ENCODE measurements at places on chromosomes 7 and 10.

GRCh38 chr7:875476-876076, 778 bp upstream of the GET4 start:
- no peak for DNase-seq

GRCh38 chr10:123379156-123379555, 225.0 kb downstream of the BUB3 start:
- no peak for DNase-seq

GRCh38 chr7:68173513-68173912, 1176.9 kb downstream of the TYW1 start:
- no peak for DNase-seq

GRCh38 chr10:71087622-71088021, 124.7 kb upstream of the UNC5B start:
- no peak for DNase-seq

DNA sequence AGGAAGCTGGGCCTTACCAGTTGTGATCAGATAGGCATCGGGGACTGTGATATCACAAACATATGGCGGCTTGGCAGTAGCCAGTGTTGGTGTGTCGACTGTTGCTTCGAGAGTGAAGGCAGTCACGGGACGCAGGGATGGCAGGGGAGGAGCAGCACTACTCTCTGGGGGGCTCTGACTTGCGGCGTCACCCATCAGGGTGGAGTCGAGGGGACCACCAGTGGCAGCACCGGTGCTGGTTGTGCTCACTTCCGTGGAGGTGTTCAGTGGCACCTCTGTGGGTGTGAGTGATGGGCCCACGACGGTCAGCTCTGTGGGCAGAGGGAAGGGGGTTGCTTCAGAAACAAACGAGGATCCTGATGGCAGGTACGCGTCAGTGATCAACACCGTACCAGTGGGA, 64.5 kb downstream of the KIAA1549 start:
- DNase-seq, result no peak

DNA sequence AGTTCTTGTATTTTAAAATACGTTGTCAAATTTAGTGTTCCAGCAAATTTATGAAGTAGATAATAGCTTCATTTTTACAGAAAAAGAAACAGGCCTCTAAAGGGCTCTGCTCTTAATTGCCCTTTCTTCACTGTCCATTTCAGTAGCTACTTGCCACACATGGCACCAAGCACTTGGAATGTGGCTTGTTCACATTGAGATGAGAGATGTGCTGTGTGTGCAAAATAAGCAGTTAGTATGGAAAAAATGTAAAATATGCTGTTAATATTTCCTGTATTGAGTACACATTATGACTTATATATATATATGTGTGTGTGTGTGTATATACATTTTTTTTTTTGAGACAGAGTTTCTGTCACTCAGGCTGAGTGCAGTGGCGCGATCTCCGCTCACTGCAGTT, 19.5 kb downstream of the RBM33 start:
- no peak for DNase-seq

DNA sequence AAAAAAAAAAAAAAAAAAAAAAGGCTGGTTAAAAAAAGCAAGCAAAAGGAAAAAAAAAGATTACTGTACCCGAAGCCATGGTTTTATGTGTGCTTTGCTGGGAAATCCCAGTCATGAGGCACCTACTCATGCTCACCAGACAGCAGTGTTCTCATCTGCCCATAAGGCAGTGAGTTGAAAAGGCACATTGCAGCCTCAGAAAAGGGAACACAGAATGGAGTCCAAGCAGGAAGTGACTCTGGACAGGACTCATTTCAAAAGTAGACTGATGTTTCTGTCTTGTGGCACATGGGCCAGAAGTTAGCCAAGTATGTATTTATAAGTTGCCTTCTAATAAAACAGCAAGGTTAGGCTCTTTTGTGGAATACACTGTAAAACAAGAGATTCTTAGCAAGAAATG, 40.2 kb downstream of the PDSS1 start:
- no peak for DNase-seq

GRCh38 chr10:22629852-22630233, 84.5 kb downstream of the PIP4K2A start:
- no peak for DNase-seq

DNA sequence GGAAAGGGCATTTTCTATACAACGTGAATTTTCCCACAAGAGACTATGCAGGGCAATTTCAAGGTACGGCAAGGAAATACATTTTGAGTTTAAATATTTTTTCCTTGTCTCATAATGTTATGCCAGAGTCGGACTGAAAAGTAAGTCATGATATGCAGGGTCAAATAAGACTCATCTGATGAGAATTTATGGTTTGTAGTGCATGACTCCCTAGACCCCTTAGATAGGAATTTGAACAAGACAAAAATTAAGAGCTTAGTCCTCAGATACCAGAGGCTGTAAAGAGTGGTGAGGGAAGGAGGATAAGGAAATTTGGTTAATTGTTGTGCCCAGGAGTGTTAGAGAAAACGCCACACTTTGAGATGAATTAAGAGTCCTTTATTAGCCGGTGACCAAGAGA, 616.6 kb downstream of the XPNPEP1 start:
- no peak for DNase-seq

GRCh38 chr10:23432166-23432565, 6.7 kb upstream of the OTUD1 start:
- DNase-seq, result no peak

- no peak for DNase-seq
These were observed 166.5 kb upstream of the GNAI1 start for GRCh38 chr7:79968077-79968648.

DNA sequence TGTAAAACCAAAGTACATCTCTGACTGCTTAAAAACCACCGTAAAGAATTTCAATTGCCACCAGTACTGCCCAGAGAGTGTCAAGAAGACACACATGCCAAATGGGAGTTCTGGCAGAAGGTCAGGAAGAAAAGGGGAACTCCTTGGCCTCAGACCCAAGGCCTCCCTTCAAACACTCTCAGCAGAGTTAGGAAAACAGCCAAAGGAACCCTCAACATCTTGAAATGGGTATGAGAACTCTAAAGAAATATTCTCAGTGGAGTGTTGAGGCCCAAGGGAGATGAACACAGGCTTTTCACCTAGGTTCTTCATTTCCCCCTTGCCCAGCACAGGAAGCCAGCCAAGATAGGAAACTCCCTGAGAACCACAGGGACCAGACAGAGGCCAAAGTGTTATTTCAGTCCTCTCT, 96.1 kb upstream of the ASAH2 start:
- DNase-seq, result no peak

DNA sequence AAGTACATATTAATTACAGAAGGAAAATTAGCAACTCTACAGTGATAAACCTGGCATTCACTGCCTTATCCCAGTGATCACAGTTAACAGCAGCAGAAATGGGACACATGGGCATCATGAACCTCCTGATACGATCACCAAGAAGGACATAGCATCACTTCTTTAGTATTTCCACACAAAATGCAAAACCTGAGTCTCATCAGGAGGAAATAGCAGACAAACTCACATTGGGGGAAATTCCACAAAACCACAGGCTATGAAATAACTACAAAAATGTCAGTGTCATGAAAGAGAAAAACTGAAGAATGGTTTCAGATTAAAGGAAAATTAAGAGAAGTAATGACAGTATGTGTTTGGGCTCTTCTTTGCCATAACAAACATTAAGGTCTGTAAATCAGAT, 12.0 kb upstream of the PURB start:
- DNase-seq, result no peak

GRCh38 chr7:187227-187927, 5.0 kb upstream of the FAM20C start:
- no peak for DNase-seq

GRCh38 chr7:2553108-2553507, 2.2 kb downstream of the BRAT1 start:
- DNase-seq, result no peak

GRCh38 chr10:37146443-37146842, 21.0 kb downstream of the ANKRD30A start:
- DNase-seq, result no peak

DNA sequence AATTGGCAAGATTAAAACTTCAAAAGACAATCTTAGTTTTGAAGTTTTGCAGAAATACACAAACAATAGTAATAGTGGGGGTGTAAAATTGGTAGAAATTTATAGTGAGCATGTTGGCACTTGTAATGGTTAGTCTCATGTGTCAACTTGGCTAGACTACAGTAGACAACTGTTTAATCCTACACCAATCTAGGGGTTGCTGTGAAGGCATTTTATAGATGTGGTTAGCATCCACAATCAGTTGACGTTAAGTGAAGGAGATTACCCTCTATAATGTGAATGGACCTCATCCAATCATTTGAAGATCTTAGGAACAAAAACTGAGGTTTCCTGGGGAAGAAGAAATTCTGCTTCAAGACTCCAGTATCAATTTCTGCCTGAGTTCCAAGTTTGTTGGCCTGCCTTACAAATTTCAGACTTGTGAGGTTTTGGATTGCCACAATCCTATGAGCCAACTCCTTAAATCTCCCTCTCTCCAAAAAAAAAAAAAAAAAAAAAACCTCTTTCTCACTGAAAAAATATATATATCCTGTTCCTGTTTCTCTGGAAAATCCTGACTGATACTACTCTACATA, 531.6 kb upstream of the IGFBP3 start:
- DNase-seq, result no peak

DNA sequence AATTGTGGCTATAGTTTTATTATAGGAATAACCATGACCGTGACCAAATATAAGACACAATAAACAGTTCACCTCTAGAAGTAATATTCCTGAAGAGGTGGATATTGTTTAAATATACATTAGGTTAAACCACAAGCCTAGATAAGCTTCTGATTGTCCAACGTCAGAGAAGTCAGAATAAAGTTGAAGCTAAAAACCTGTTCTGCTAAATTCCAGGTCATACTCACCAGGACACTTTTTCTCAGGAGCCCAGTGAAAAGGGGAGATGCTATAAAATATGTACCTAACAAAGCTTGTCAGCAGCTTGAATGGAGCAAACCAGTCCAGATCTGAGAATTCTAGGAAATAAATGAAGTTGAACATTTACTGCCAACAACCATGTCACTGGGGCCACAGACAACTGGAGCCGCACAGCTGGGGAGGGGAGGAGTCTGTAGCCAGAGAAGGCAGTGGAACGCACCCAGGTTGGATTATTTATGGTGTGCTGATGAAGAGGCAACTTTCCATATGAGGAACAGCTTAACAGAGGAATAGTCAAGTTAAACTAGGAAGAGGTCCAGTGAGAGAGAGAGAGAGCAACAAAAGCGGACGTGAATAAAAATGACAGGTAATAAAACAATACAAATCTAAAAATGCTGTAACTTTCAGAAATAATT, 191.1 kb downstream of the ZNF438 start:
- DNase-seq, result no peak

GRCh38 chr7:50303335-50304128, 984 bp upstream of the IKZF1 start:
- no peak for DNase-seq

DNA sequence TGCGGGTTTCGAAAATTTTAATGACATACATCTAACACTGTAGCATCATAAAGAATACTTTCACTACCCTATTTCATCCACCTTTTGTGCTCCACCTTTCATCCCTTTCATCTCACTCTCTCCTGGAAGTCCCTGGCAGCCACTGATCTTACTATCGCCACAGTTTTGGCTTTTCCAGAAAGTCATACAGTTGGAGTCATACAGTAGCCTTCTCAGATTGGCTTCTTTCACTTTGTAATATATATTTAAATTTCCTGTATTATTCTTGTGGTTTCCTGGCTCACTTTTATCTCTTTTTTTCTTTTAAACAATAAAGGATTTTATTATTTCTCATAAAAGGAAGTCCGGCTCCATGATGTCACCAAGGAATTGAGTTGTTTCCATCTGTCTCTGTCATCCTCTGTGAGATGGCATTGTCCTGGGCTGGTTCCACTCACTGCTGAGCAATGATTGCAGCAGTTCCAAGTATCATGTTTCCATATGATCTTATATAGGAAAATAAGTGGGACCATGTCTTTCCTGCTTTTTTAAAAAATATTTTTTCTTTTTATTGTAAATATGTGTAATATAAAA, 626.3 kb downstream of the POM121L12 start:
- no peak for DNase-seq

DNA sequence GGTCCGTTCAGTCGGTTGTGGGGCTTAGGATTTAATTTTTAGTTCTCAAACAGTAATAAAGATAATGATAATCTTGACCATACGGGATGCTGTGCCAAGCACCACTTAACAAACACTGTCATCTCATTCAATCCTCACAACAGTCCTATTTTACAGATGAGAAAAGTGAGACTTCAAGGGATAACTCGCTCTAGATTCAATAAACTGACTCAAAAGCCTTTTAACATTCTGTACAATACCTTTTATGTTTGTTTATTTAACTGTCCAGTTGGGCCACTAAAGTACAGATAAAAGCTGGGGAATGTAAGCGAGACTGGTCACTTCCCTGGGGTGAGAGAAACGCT, 437 bp upstream of the CFAP69 start:
- no peak for DNase-seq

GRCh38 chr10:104104926-104105325, 17.0 kb upstream of the SFR1 start:
- no peak for DNase-seq

DNA sequence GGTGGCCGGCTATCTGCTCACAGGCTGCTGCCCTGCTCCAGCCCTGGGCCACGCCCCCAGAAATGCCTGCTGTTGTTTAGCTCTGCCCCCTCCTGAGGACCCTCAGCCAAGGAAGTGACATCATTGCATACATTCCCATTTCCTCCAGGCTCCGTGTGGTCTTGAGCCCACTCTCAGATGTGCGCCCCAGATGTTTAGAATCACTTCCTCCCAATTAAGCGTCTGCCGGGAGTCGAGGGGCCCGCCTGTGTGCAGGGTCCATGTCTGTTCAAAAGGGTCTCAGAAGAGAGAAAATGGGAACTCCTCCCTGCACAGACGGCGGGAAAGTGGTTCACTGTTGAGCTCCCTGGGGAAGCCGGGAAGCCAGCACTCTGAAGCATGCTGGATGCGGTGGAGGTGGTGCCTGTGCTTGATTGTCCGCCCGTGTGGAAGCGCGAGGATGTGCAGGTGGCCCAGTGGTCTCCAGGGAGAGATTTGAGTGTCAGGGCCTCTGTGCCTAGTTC, 116.9 kb upstream of the PPIF start:
- DNase-seq, result no peak

- no peak for DNase-seq
These were observed 348.8 kb downstream of the SORCS3 start for GRCh38 chr10:104989880-104990279.

- no peak for DNase-seq
These were observed 122.7 kb upstream of the PDSS1 start for GRCh38 chr10:26574783-26575182.

GRCh38 chr10:27153845-27154193, 365 bp downstream of the YME1L1 start:
- no peak for DNase-seq

DNA sequence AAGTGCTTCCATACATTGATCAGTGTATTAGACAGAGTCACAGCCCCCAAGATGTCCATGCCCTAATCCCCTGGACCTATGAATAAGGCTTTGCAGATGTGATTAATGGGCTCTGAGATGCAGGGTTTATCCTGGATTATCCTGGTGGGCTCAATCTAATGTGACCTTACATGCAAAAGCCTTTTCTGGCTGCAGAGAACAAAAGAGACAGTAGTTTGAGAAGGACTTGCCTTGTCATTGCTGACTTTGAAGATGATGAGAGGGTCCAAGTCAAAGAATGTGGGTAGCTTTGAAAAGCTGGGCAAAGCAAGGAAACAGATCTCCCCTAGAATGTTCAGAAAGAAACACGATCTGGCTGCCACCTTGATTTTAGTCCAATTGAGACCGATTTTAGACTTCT, 238.7 kb downstream of the CCSER2 start:
- DNase-seq, result no peak

- peak; percentile 1 for DNase-seq
These were observed 563.3 kb upstream of the SORCS1 start for GRCh38 chr10:107727767-107728317.

All from NCI-H1105 (cell line).